NCI-H446 (cell line): ENCODE measurements at places on chromosomes 7 and 10.

GRCh38 chr7:30470771-30471170 is 7.8 kb downstream of the NOD1 start:
- peak; percentile 62 for DNase-seq

DNA sequence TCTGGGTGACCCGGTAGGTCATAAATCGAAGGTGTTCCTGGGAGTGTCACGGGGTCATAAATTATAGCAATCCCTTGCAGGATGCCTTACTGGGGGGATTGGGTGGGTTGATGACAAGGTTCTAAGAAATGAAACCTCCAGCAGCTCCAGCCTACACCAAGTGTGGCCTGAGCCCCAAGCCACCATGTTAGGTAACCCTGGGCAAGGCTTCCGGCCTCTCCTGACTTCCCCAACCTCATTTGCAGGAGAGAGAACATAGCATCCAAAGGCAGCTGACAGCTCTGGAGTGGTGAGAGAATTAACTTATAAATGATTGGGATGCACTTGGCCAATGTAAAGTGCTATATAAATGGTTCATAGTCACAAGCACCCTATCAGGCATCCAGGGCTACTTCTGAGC is 52.8 kb upstream of the TMEM273 start:
- DNase-seq: no peak

DNA sequence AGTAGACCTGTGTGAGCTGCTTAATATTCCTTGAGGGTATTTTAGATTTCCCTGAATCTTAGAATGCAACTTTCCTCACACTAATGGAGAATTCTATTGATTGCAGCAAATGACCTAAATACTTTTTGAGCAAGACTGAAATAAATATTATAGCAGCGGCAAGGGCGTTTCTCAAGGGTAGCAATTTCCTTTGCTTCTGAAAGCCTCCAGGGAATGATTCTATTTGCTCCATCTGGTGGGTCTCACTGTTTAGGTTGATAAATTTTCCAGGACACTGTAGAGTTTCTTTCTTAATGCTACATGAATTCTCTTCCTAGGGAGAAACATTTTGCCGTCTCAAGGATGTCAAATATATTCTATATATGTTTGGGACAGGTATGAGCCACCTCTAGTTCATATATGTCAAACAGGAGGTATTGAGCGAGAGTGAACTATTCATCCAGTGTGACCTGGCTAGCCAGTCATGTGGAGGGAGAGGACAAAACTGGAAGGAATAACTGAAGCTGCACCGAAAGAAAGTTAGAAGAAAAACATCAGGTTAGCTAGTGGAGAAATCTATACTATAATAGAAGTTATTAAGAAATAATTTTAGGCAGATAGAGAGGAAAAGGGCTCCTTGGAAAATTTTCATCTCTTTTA is 57.9 kb upstream of the FZD8 start:
- DNase-seq: no peak

DNA sequence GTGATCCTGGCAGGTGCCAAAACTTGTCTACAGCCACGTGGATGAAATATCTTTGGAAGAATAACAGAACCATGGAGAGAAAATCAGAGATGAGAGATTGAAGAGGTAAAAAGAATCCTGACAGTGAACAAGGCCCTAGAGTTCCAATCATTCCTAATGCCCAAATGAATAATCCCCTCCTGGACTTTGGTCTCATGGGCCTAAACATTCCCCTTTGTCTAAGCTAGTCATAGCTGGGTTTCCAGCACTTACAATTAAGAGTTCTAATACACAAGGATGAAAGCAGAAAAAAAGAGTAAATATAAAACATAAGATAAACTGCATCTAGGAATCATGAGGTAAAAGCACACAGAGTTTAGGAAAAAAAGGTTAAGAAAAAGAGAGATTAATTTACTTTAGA is 40.2 kb downstream of the ARHGAP12 start:
- DNase-seq: no peak

DNA sequence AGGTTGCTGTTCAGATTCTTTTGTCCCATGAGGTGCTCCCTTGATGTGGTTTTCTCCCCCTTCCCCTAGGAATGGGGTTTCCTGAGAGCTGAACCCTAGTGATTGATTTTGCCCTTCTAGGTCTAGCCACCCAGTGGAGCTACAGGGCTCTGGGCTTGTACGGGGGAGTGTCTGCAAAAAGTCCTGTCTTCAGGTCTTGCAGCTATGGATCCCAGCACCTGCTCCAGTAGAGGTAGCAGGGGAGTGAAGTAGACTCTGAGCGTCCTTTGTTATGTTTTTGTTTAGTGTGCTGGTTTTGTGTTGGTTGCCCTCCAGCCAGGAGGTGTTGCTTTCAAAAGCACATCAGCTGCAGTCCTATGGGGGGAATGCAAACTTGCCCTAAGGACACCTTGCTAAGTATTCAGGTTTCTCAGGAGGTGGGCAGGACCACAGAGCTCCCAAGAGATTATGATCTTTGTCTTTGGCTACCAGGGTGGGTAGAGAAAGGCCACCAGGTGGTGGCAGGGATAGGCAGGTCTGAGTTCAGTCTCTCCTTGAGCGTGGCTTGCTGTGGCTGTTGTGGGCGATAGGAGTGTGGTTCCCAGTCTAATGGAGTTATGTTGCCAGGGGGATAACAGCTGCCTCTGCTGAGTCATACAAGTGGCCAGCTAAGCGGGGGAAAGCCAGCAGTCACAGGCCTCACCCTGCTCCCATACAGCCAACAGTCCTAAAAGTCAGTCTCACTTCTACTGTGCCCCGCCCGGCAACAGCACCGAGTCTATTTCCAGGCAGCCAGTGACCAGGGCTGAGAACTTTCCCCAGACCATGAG is 92.4 kb upstream of the JCAD start:
- peak; percentile 2 for DNase-seq

DNA sequence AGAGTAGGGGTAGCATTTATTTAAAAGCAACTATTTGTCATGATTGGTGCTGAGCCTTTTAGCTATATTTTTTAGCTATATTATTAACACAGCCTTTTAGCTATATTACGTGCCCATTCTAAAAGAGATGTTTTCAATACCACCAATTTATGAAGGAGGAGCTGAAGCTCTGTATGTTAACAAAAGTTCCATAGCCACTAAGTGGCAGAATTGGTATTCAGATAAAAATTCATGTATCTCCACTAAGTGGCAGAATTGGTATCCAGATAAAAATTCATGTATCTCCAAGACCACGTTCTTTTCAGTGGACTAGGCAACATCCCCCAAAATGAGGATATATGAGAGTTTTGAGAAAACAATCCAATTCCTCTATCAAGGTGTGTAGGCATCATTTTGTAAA is 268.6 kb downstream of the HGF start:
- no peak for DNase-seq

DNA sequence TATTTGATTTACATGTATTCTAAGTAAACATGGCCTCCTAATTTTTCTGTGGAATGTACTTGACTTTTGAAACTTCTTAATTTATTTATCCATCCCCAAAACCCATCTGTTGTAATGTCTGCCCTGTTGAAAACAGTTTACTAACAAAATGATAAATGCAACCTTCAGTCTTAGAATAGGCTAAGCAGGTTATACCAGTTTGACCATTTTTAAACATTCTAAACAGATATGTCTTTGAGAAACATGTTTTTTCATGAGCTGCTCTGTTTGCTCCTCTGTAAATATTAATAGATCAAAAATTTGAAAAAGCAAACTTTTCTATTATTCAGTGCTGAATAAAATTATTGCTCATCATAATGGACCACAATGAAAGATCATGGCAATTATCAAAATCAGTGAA is 33.4 kb upstream of the NRBF2 start:
- no peak for DNase-seq

DNA sequence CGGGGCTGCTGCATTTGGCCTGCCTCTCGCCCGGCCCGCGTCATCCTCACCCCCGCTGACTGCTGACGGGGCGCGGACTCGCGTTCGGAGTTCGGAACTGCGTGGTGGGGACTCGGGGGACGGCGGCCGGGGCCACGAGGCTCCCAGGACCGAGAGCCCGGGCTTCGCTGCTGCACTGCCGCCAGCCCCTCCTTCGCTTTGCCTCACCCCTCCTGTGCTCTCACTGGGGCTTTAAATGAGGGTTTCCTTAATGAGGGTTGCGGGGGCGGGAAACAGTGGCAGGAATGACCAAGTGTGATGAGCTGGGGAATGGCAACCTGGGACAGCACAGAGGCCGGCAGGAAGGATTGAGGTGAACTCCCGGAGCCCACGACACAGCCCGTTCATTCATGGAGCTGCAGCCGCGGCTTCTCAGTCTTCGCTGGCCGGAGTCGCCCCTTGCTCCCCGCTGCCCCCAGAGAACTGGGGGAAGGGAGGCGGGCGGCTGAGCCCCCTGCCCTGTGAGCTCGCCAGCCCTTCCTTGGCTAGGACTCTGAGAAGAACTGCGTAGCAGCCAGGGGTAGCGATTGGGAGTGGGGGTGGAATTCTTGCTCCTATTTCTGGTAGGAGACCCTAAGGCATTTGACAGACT is 1.5 kb upstream of the LRRC4 start:
- DNase-seq: no peak

GRCh38 chr10:13086056-13086455 is 13.9 kb upstream of the OPTN start:
- DNase-seq: no peak

DNA sequence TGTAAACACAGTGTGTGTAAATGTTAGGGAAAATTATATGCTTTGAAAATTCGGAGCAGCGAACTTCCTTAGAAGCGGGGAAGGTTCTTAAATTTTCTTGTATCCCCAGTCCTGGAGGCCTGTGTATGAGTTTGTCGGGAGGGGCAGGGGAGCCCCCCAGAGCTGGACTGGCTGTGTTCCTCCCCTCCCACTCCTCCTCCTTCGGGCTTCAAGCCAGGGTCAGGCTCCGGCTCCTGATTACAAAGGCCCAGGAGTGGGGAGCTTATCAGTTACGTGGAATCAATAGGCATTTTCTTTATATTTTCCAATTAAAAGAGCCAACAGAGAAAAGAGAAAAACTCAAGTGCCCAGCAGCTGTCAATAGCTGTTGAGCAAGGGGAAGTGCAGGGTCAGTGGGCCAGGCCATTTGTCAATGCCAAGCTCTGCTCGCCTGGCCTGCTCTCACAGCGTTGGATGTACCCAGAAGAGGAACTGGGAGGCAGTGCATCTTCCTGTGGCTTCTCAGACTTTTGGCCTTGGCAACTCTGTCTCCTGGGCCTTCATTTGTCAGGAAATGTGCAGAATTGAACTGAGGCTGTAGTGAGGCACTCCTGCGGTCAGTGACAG is 156.9 kb upstream of the PCBD1 start:
- DNase-seq: no peak

GRCh38 chr10:27225642-27226257 is 14.8 kb downstream of the ACBD5 start:
- no peak for DNase-seq

DNA sequence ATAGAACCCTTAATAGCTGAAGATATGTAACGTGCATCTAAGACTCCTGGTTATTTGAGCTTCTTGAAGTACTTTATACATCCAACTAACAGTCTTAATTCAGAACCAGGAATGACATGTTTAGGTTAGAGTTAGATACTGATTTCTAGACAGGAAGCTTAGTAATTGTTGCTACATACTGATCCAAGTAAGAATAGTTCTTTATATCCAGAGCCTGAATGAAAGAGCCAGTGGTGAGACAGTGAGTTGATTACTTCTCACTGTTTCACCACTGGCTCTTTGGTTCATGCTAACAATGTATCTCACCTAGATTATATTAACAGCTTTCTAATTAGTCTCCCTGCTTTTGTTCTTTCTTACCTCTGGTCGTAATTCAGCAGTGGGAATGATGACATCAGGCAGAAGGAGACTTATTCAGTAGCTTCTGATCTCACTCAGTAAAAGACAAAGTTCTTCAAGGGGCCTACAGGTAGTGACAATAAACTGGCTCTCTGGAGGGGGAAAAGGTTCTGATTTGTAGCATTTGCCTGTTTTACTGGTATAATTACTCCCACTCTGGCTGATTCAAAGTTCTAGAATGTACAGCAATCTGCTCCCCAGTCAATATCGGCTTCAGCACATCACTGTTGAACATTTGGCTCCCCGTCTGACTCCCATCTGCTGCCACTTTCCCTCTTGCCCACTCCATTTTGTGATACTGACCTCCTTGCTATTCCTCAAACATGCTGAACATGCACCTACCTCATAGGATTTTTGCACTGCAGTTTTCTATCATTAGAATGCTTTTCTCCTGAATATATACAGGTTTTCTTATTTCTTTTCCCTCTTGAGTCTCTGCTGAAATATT is 29.1 kb downstream of the MCU start:
- DNase-seq: peak; percentile 6

DNA sequence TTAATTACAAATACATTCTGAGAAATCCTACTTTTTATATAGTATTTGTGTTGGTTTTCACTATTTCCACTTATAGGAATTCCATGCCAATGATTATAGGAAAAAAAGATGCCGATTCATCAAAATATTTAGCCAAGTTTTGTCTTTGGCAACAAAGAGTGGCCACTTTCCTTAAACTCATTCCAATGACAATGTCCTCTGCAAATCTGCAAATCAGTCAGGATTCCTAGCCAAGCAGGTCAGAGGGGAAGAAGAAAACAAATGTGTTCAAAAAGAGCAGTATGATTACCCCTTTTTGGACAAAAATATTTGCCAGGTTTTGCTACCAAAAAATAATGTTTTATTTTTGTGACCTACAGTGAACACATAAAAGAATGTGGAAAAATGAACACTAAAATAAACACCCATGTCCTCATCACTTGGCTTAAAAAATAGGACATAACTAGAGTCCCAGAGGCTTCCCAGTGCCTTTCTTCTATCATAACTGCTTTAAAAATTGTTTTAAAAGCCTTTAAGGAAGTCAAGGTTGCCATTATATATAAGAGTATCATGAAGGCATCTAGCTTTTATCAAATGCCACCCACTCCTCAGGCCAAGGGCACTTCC is 125.9 kb downstream of the ADAM12 start:
- DNase-seq: no peak

- DNase-seq: no peak
Measured at GRCh38 chr10:80760914-80761371, 223.2 kb downstream of the SH2D4B start.

DNA sequence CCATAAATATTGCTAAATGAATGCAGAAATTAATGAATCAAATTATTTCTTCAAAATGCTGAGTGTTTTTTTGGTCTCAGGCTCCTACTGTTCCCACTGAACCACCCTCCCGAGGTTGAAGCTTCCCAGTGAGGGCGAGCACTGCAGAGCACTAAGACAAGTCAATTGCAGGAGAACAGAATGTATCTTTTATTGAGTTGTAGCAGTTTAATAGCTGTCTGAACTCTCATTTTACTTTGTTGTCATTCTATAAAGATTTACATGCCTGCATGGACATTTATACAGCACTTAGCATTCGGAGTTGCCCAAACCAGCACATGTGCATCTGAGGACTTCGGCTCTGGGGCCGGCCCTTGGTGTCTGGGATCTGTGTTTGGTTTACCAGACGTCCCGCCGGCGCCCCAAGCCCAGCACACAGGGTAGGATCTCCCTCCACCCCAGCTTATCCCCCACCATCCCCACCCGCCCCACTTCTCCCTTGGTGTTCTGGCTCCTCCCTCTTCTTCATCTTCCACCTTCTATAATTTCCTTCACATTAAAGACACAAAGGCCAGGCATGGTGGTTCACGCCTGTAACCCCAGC is 211.0 kb upstream of the SH2B2 start:
- no peak for DNase-seq

DNA sequence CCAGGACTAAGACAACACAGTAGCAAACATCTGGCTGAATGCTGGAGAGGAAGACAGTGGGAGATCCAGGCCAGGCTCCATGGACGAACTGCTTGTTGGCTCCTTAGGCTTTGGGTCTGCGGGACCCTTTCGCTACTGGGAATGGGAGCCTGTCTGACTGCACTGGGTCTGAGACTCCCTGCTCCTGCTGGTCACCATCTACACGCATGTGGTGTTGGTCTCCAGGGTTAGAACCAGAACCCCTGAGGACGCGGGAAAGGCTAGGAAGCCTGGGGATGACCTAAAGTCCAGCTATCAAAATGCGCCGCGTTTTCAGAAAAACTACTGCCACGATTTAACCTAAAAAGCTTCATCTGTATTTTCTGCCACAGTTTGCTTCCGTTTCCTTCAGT is 817 bp upstream of the DNAJB6 start:
- DNase-seq: no peak
